ENCODE measurements at places on chromosomes 5 and 9.

- DNase-seq: no peak
These were observed 40.0 kb upstream of the ORM1 start for GRCh38 chr9:114282926-114283325.

DNA sequence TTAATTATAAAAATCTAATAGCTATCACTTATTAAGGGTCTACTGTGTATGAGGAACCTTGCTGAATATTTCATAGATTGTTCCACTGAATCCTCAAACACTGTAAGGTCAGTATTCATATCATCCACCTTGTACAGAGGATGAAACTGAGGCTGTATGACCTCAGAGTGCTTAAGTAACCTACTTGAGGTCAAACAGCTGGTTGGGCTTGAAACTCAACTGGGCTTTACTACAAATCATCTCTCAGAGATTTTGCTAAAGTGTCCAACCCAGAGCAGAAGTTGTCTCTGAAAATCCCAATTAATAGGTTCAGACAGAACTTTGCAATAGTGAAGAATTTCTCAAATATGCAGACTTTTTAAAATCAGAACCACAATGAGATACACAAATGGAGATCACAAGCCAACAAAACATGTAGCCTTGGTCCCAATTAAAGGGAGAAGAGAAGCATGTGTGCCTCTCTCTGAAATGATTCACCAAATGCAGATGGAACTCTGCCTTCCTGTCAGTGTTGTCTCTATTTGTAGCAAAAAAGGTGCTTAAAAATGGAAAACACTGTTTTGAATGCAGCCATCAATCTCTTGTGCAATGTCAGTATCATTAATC is 131.4 kb downstream of the FAM114A2 start:
- no peak for DNase-seq

DNA sequence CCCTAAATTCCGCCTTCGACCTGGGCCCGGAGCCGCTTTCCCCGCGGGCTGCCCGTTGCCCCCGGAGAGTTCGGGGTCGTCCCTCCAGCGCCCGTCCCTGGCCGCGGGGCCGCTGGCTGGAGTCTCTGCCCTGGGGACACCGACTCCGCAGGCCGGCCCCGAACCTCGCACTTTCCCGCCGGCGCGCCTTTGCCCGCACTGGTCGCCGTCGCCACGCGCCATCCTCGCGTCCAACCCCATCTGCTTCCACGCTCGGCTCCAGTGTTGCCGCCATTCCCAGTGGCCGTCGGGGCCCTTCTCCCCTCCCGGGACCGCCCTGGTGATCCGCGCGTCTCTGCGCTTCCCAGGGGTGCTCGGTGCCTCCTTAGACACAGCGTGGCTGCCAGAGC is 11.0 kb downstream of the LHX3 start:
- no peak for DNase-seq

- DNase-seq: no peak
These were observed 10.4 kb downstream of the MED27 start for GRCh38 chr9:132069046-132069898.

All from stimulated activated CD8-positive, alpha-beta memory T cell treated with anti-CD3 and anti-CD28 coated beads, Interleukin-7, amount 100 ng/mL, for 4 hours (primary cell).